SW480 (cell line): ENCODE measurements at places on chromosomes 3 and 15.
A peak's percentile ranks its signal among the peaks of the same experiment; 100 is the strongest.

- DNase-seq, result no peak
Observed at GRCh38 chr3:172180473-172180872, 141.1 kb downstream of the FNDC3B start.

GRCh38 chr15:70281261-70281810 lies 183.6 kb upstream of the TLE3 start:
- no peak for DNase-seq

- no peak for DNase-seq
Observed at GRCh38 chr3:40858364-40859115, 333.8 kb downstream of the ZNF621 start.

GRCh38 chr3:139540651-139541531 lies 1.3 kb upstream of the RBP1 start:
- DNase-seq, result peak; percentile 62

GRCh38 chr15:58627046-58627445 lies 122.5 kb downstream of the ADAM10 start:
- no peak for DNase-seq

DNA sequence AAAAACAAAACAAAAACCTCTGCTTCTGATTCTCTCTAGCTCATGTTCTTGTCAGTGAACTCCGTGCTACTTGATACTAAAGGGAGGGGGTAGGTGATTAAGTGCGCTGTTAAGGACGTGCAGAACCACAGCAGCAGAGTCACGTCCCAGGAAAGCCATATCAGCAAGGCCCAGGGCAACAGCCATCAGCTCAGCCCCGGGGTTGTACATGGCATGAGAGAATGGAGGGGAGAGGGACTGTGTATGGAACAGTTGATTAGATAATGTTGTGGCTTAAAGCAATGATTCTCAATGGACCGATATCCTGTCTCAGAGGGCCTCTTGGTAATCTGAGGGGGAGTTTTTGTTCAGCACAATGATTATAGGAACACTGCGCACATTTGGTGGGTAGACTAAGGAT lies 27.6 kb downstream of the C2CD4A start:
- DNase-seq, result no peak

DNA sequence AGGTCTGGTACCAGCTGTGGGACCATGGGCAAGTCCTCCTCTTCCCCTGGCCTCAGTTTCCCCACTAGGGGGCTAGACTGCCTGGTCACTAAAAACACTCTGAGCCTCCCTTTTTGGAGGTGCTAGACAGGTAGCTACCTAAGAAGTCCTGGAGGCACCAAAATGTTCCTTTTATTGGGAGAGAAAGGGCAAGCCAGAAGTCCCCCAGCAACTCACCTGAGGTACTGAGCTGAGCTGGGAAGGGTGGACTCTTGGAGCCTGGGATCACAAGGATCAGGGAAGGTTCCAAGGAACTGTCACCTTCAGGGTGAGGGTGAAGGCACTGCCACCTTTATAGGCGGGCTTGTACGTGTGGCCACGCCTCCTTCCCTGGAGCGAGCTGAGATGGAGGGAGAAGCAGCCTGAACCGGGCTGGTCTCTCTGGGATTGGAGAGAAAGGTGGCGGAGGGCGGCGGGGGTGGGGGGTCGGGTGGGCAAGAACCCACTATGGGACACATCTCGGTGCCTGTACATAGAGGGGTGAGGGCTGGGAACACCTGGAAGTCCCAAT lies at the start of gene CYP1A1:
Gene CYP1A1 (minus strand): TSS at position 304 of the 550 bp plus-strand sequence. CDS start 2,431 bp downstream, outside the sequence.
- peak; percentile 51 for DNase-seq

DNA sequence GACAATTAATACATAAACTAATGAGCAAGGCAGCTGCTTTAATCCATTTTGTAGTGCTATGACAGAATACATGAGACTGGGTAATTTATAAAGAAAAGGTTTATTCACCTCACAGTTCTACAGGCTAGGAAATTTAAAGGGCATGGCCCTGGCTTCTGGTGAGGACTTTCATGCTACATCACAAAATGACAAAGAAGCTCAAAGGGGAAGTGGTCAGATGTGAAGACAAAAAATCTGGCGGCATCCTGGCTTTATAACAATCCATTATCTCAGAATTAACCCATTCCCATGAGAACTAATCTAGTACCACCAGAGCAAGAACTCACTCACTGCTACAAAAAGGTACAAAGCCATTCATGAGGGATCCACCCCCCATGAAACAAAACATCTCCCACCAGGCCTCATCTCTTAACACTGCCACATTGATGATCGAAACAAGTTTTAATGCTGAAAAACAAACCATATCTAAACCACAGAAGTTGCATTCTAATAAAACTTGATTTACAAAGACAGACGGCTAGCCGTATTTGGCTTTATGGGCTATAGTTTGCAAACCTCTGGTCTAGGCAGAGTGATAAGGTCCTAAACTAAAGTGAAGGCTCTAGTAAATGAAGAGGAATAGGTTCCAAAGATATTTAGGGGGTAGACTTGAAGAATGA lies 44.2 kb downstream of the GSK3B start:
- DNase-seq, result no peak

DNA sequence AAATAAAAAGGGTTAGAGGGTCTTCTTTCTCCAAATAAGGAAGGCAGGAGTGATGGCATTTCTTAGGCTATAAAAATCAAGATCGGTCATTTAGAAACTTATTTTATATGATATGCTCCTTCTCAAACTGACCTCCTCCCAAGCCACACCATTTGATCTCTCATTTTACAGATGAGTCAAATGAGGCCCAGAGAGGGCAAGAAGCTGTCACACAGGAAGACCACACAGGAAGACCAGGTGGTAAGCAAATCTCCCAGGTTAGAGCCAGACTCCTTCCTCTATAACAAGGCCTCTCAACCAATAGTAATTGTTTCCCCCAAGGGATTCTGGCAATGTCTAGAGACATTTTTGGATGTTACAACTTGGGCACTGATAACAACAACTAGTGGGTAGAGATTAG lies 13.8 kb downstream of the TLE3 start:
- no peak for DNase-seq

DNA sequence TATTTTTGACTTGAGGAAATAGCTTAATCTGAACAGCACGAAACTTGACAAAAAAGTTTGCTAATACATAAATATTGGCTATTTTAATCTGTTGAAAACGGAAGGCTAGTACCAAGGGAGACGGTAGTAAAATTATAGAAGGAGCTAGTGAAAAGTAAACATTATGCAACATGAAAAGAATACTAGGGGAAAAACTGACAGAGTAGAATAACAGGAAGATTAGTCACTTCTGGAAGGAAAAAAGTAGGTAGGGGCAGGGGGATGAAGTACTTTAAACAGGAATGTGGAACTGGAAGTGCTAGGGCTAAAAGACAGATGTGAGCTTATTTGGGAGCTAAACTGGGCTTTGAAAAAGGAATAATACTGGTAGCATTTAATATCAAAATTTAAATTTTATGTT lies 60.1 kb downstream of the MBNL1 start:
- DNase-seq, result no peak

GRCh38 chr15:87752250-87752951 lies 504.1 kb downstream of the NTRK3 start:
- DNase-seq, result peak; percentile 26

DNA sequence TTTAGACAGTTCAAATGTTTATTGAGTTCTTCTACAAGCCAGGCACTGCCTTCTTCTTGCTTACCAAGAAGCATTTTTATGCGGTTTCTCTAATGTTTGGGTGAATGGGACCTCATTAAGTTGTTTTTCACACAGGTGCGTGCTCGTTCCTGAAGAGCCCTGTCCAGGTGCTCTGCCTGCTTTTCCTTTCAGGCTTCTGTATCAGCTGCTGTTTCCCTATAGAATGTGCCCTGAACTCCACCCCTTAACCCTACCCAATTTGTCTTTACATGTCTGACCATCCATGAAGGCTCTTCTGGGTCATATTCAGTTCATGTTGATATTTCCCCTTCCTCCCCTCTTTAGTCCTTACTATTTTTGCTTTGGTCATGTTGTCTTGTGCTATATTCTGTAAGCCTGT lies 22.4 kb upstream of the GOLGA6L10 start:
- no peak for DNase-seq
